ENCODE measurements at places on chromosomes 13 and 19.

- DNase-seq, result no peak
Observed at GRCh38 chr19:47027586-47028088, 8.0 kb downstream of the NPAS1 start.

GRCh38 chr19:46634656-46635218 lies 1.3 kb downstream of the GNG8 start:
- no peak for DNase-seq

GRCh38 chr19:49149652-49150105 lies 5.5 kb downstream of the HRC start:
- no peak for DNase-seq

GRCh38 chr19:23868630-23869029 lies 46.1 kb upstream of the ZNF726 start:
- no peak for DNase-seq

GRCh38 chr13:99003851-99004471 lies 26.1 kb upstream of the DOCK9 start:
- DNase-seq, result no peak

DNA sequence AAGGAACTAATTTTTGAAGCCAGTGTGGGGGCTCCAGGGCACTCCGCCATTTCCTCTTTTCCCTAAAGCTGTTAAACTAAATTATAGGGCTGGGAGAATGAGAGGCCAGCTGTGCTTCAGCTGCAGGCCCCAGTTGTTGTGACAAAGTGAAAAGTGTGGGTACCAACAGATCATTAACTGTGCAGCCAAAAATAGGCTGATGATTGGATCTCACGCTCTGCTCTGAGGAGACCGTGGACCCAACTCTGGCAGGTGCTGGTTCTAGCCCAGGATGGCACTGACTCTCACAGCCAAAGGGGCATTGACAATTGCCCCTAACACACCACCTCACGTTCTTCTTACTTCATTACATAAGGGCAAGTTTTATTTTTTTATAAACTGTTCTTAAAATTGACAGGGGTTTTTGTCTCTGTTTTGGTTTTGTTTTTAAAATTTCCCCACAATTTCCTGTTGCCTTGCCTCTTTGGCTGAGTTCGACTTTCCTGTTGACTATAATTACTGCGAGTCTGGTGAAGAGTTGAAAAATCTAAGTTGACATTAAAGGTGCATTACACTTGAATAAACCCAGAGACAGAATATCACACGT lies 391.0 kb downstream of the FGF9 start:
- no peak for DNase-seq

- no peak for DNase-seq
Observed at GRCh38 chr19:39736088-39736487, 1.7 kb downstream of the CLC start.

GRCh38 chr19:1651568-1652291 lies 685 bp downstream of the TCF3 start:
- DNase-seq, result no peak

- no peak for DNase-seq
Observed at GRCh38 chr19:42794765-42795164, 29.3 kb upstream of the PSG8 start.

GRCh38 chr13:85974608-85975366 lies 175.6 kb upstream of the SLITRK6 start:
- no peak for DNase-seq
